ENCODE measurements at places on chromosomes 6 and 20.

GRCh38 chr6:35240838-35241801, 18.4 kb upstream of the ZNF76 start:
- DNase-seq: no peak

DNA sequence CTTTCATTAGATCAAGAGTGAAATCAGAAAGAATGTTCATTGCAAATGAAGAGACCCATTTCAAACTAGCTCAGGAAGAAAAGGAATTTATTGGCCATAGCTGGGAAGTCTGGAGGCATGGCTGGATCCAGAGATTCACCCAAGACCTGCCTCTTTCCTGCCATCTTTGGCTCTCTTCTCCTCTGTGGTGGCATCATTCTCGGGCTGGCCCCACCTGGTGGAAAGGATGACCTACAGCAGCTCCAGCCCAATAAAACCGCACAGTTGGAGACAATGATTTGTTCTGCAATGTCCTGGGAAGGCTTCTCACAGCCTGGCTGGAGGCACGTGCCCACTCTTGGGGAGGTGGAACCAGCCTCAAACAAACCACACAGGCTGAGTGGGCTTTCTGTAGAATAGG, 18.1 kb upstream of the FERMT1 start:
- DNase-seq: no peak

DNA sequence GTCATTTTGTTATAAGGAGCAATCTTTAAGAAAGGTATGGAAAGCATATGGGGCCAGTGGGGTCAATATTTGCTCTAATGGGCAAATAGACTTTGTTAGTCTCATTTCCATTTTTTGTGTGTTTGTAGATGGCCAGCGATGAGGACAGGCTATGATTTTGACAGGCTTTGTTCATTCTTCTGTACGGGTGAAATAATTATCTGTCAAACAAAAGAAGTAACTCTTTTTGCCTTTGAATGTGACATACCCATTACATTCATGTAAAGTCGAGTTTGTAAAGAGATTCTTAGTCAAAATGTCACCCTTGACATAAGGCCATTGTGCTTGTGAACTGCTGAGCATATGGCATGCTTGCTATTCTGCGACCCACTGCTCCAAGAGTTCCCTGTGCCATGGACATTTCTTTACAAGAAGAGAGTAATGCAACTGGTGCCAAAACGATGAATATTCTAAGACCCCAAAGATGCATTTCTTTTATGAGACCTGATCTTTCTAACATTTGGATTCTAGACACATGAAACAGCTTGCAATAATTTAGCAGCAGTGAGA, 38.2 kb upstream of the JAG1 start:
- DNase-seq: no peak

- no peak for DNase-seq
Observed at GRCh38 chr20:63326314-63327230, 33.6 kb downstream of the COL20A1 start.

DNA sequence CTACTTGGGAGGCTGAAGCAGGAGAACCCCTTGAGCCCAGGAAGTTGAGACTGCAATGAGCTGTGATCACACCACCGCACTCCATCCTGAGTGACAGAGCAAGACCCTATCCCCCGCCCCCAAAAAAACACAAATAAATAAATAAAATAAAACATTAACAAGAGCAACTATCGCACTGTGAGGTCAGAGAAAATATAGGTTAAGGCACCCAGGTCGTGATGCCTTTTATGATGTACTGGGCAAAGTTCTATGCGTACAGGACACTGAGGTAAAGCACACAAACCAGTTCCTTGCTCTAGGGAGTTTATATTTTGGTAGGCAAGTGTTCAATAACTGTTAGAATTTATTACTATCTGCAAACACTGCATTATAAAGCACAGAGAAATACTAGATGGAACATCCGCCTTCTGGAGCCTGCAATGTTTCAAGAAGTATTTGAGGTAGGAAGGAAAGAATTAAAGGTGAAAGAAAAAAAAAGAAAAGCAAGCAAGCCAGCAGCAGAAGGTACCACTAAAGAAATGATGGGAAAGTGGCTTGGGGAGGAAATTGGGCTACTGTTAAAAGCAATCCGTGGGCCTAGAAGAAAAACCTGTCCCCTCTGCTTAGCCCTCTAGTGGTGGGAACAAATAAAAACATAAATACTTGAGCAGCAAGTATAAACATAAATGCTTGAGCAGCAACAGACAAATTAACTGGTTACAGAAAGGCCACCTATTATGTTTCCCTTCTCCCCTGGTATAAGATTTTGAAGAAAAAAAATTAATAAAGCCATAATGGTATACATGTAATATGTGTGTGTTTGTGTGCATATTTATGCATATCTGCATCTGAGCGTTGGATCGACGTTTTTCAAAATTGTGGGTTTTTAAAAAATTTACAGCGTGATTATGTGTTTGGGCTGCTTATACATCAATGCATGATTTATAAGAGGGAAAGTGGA, 128.0 kb downstream of the PHACTR1 start:
- no peak for DNase-seq

- no peak for DNase-seq
Observed at GRCh38 chr20:37492096-37492625, 28.9 kb upstream of the NNAT start.

DNA sequence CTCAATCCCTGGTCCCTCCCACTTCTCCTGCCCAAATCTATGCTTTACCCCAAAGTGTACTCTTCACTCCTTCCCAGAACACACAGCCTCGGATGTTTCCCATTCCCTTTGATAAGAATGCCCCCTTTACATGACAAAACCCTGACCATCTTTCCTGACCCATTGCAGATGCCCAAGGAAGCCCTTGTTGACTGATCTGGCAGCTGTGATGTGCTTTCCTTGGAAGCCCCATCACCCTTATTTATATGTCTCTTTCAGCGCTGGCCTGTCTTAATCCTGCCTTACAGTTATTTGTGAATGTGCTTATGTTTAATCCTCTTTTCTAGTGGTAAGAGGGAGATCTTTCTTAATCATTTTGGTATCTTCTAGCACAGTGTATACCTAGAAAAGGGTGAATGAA, 523.1 kb downstream of the CD83 start:
- DNase-seq: no peak

DNA sequence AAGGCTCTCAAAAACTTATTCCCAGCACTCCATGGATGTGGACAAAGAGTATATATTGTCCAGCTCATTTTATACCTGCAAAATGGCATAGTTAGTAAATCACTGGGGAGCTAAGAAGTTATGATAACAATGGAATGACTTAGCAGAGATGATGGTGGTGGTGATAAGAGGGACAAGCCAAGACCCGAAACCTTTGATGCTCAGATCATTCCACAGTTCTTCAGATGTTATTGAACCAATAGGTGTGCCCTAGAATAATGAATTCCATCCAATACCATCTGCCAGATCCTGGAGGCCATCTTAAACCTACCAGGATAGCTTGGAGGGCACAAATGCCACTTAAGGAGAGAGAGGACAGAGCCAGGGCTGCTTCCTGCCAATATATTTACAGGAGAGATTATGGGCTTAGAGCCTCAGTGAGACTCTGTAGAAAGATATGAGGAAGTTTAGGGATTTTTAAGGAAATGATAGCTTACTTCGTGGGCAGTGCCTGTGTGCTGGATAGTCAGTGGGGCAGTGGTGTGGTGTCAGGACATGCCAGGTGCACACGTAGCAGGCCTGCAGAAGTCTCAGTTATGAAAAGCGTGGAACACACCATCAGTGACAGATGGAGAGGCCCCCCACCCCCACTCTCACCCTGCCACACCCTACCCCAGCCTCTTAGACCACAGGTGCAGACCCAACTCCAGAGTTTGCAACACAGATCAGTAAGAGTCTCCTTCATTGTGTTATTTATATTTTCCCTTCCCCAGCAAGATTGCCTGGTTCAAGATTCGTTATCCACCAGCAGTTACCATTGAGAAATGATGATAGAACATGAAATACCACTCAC, 209.7 kb upstream of the SUPT3H start:
- DNase-seq: no peak

DNA sequence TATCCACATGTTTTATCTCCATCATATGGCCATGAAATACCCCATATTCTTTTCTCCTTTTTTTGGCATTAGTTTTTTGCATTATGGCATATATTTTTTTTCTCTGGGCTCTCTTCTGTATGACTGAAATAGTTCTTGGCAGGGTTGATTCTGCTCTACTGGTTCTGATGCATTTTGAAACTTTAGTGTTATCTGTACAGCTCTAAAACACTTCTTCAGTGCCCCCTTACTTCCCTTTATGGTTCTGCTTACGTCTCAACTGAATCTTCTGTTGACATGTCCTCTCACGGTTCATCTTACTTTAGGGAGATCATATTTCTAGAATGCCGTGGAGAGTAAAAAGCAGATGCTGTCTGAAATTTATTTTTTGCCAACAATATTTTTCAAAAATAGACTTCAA, 23.2 kb upstream of the TXNDC5 start:
- DNase-seq: no peak
